ENCODE measurements at places on chromosomes 6 and 20.

DNA sequence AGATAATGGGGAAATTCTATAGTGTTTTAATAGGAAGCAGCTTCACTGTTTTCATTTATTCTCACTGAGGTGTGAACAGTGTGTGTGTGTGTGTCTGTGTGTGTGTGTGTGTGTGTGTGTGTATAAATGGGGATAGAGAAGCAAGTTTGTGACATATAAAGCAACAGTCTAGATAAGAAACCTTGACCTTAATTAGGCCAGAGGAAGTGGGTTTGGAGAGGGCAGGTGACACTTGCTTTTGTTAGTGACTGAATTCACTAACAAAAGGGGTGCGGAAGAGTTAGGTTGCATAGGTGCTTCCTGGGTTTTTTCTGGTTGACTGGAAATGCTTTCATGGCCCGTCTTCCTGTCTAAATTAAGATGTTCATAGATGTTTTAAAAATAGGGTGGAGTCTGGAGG is 515.7 kb upstream of the FLRT3 start:
- DNase-seq: no peak

- DNase-seq: no peak
These were observed 51.0 kb upstream of the CD93 start for GRCh38 chr20:23136893-23137745.

- DNase-seq: no peak
These were observed 30.2 kb upstream of the LAMA4 start for GRCh38 chr6:112284603-112285002.

DNA sequence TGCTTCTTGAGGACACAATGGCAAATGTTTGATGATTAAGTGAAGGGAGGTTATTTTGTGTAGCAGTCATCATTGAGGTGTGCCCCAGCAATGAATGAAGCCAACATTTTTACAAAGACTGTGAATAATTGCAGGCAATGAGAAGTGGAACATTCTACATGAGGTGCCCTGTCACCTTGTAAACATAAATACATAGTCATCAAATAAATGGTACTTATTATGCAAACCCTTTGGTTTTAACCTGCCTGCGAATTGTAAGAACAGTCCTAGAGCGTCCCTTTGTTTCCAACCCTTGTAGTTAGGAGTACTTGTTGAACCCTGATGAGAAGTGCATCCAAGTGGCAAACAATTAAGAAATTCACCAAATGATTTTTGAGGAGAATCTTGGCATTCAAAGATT is 7.1 kb upstream of the KIZ start:
- no peak for DNase-seq

DNA sequence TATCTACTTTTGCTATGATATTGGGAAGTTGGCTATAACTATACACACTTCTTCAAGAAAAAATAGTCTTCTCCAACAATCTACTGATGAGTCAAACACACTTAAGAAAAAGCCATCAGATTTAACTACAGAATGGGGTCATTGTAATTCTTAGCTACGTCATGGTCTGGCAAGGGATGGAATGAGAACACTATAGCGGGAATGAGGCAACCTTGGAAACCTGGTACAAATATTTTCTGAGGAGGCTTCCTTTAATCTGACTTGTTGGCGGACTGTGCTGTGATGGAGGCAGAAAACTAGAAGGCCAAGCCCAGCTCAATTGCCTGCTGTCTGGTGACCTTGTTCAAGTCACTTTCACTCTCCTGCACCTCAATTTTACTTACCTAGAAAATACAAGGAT is 586.8 kb upstream of the JAG1 start:
- no peak for DNase-seq

- peak; percentile 37 for DNase-seq
These were observed 180.3 kb downstream of the CDH26 start for GRCh38 chr20:60138256-60139220.

DNA sequence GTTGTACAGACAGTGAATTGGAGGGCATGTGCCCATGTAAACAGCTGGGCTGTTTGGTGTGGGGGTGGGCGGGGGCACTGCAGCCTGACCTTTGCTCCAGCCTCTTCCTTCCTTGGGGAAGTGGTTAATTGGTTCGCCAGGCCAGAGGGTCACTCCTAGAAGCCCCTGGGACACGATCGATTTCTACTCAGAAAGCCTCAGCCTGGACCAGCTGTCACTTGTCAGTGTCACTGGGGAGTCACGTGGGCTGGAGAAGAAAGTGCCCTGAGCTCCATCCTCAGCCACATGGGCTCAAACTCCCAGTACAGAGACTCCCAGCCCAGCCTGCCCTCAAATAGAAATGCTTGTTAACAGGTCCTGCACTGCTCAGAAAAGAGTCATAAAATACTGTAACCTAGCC is 423.8 kb upstream of the SULF2 start:
- DNase-seq: no peak

GRCh38 chr6:159233365-159234101 is 64.3 kb downstream of the FNDC1 start:
- DNase-seq: no peak

Data from activated naive CD8-positive, alpha-beta T cell treated with anti-CD3 and anti-CD28 coated beads, Interleukin-2, amount 50 U/mL, for 24 hours (primary cell).